ENCODE measurements at places on chromosomes 4 and X. TPM values are rescaled to one million over a fixed set of nuclear protein-coding genes. Genes with fewer than 3 reads are reported as not detected.

The KIF4A gene
- 28.9 TPM for total RNA-seq

The P2RY4 gene
- total RNA-seq: not detected

The ADH1A gene
- not detected for total RNA-seq

The TMSB15A gene
- total RNA-seq: 0.55 TPM

The MAP7D3 gene
- total RNA-seq: 11.3 TPM

The MAGEA11 gene
- not detected for total RNA-seq

The NEIL3 gene
- 15.4 TPM for total RNA-seq

The TXK gene
- 0.17 TPM for total RNA-seq

The RTL3 gene
- total RNA-seq: not detected

The SHOX gene
- not detected for total RNA-seq

The KDR gene
- not detected for total RNA-seq

The CHRNA9 gene
- 1.5 TPM for total RNA-seq

The TCEAL3 gene
- 20.6 TPM for total RNA-seq

The NPFFR2 gene
- not detected for total RNA-seq

The SLC38A5 gene
- total RNA-seq: 0.07 TPM

The PASD1 gene
- not detected for total RNA-seq

The CAMK2D gene
- 16.5 TPM for total RNA-seq

The LRIT3 gene
- 0.06 TPM for total RNA-seq

The CXCL11 gene
- 0.23 TPM for total RNA-seq

The USP27X gene
- total RNA-seq: 4.7 TPM

The LNX1 gene
- total RNA-seq: not detected

The CYLC1 gene
- total RNA-seq: not detected

The VCX gene
- total RNA-seq: not detected

The EGFL6 gene
- total RNA-seq: not detected

The WDFY3 gene
- 7.9 TPM for total RNA-seq

The RBM46 gene
- total RNA-seq: not detected

The SMIM31 gene
- not detected for total RNA-seq

The FDCSP gene
- not detected for total RNA-seq

The PITX2 gene
- 1.1 TPM for total RNA-seq

The GUCY1A1 gene
- not detected for total RNA-seq

The FAM47A gene
- total RNA-seq: not detected

The HS6ST2 gene
- 0.07 TPM for total RNA-seq

The CXCL5 gene
- 60.7 TPM for total RNA-seq

The DGKK gene
- total RNA-seq: not detected

The CFAP47 gene
- not detected for total RNA-seq

The RAB40A gene
- not detected for total RNA-seq

The RGS12 gene
- total RNA-seq: 9.6 TPM
